Kidney tubule cell (primary cell): ENCODE measurements at places on chromosomes 7 and 10.

- no peak for DNase-seq
Measured at GRCh38 chr7:7768977-7769709, 50.7 kb upstream of the RPA3 start.

GRCh38 chr10:77686096-77686495, 48.5 kb upstream of the KCNMA1 start:
- no peak for DNase-seq

DNA sequence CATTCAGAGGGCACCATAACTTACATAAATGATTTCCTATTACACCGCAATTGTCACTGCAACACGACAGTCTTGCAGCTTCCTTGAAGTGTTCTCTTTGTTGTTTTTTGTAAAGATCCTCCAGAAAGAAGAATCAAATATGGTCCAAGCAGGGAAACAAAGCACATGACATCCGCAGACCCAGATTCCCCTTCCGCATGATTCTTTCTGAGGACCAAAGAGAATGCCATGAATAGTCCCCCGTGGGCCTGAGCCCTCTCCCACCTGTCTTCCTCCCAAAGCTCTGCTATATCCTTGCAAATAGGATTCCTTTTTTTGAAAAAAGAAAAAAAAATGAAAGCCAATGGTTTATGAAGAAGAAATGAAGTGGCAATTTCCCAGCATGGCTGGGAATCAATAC, 10.8 kb downstream of the PLXNA4 start:
- no peak for DNase-seq

- DNase-seq = peak; percentile 55
Measured at GRCh38 chr7:142854372-142855113, at the start of gene EPHB6. TSS of gene EPHB6 (plus strand) at chr7:142855076. CDS start at chr7:142863228, 8,152 bp downstream.

GRCh38 chr10:101263150-101263752, 34.0 kb upstream of the LBX1 start:
- DNase-seq = no peak

DNA sequence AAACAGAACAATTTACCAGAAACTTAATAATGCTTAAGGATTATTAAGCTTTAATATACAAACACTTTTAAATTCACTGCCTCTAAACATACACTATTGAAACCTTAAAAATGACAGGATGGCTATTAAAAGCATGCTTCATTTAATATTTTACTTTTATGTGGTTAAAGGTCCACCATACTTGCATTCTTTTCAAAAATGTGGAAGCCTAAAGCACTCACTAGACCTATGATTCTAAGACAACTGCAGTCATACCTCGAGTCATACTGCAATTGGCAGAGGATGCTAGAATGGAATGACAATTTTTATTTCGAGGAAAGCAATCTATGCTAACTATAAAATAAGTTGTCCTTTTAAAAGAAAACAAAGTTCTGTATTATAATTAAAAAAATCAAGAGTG, 85.3 kb downstream of the PIP4K2A start:
- DNase-seq = peak; percentile 59

- no peak for DNase-seq
Measured at GRCh38 chr10:18369859-18370473, 229.7 kb downstream of the CACNB2 start.

DNA sequence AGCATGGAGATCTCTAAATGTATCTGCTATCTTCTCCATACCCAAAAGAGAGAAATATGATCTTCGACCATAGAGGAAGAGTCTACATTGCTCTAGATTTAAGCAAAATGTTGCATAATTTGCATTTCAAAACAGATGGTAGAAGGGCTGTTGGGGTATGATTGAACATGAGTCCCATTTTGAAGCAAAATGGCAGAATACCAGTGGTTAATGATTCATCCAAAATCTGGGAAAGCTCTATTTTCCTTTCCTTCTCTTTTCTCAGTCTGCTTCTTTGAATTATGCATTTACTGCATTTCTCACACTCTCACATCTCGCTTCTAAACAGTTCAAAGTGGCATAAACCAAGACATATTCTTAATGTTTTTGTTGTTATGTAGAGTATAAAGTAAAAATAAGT, 178.5 kb downstream of the MACC1 start:
- no peak for DNase-seq

DNA sequence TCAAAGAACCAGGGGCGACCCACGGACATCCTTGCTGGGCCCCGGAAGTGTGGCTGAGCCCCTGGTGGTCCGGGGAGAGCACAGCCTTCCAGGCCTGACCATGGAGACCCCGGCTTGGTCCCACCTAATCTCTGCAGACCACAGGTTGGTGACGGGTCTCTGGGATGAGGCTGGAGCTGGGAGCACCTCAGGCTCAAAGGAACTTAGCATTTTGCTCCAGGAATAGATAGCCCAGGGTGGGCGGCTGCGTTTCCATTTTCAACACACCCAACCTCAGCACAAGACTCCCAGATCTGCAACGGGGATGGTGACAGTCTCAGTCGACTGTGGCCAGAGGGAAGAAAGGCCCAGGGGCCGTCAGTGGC, 58.5 kb downstream of the FOXL3 start:
- no peak for DNase-seq

- no peak for DNase-seq
Measured at GRCh38 chr10:33893506-33893905, 559.0 kb upstream of the NRP1 start.

GRCh38 chr10:67790534-67791408, 47.2 kb downstream of the DNAJC12 start:
- DNase-seq = peak; percentile 35

- DNase-seq = no peak
Measured at GRCh38 chr7:132446260-132446659, 130.0 kb downstream of the PLXNA4 start.

GRCh38 chr10:45155784-45156183, 155.1 kb downstream of the ZNF22 start:
- DNase-seq = no peak

- no peak for DNase-seq
Measured at GRCh38 chr7:148570510-148570909, 20.1 kb upstream of the C7orf33 start.

- DNase-seq = no peak
Measured at GRCh38 chr7:31056775-31057346, 4.8 kb downstream of the ADCYAP1R1 start.

DNA sequence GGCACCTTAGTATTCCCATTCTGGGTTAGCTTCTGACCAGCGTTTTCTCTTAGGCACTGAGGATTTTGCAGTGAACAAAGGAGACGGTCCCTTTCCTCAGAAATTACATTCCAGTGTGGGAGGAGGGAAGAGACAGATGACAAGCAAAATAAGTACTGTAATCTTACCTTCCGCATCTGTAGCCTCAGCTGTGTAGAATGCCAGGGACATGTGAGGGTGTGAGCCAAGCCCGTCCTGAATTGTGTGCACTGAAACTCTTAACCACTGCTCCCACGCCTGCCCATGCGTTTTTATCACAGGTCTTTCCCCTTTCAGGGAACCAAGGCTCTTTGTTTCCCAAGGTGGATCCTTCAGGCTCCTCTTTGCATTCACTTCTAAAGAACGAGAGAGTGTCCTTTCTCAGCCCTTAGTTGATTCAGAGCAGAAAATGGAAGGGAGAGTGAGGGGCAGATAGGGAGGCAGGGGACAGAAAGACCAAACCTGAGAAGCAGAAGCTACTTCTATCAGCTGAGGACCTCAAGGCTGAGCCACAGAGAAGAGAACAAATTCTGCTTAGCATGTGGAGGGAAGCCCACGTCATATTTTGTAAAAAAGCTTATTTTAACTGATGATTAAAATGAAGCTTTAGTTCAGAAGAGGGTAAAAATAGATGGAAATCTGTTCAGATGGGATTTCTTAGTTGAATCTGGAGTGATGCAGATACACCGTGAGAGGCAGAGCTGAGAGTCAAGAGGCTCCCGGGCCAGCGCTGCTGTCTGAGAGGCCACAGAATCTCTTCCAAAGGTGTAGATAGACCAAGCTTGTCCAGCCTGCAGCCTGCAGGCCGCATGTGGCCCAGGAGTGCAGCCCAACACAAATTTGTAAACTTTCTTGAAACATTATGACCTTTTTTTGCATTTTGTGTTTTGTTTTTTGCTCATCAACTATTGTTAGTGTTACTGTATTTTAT, 122.5 kb downstream of the CCNY start:
- DNase-seq = no peak

DNA sequence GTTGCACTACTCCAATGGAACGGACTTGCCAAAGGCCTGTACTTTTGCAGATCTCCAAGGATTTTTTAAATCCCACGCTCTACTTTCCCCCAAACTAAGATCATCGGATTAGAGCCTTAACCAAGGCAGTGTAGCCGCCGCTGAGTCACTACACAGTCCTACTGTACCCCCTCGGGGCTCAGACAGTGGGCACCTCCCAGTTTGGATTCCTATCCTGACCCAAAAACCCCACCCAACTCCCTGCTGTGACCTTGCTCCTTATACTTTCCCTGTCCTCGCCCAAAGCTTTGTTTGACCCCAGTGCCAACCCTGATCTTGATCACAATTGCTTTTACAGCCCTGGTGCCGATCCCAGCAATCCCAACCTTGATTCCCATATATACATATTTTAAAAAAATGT, 17.5 kb upstream of the PLAU start:
- DNase-seq = no peak

DNA sequence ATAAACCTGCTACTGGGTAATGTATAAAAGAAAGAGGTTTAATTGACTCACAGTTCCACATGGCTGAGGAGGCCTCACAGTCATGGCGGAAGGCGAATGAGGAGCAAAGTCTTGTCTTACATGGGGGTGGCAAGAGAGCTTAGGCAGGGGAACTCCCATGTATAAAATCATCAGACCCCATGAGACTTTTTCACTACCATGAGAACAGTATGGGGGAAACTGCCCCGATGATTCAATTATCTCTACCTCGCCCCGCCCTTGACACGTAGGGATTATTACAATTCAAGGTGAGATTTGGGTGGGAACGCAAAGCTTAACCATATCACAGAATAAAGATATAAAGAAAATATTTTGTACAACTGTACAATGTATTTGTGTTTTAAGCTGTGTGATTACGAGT, 39.4 kb upstream of the PLCE1 start:
- peak; percentile 14 for DNase-seq

DNA sequence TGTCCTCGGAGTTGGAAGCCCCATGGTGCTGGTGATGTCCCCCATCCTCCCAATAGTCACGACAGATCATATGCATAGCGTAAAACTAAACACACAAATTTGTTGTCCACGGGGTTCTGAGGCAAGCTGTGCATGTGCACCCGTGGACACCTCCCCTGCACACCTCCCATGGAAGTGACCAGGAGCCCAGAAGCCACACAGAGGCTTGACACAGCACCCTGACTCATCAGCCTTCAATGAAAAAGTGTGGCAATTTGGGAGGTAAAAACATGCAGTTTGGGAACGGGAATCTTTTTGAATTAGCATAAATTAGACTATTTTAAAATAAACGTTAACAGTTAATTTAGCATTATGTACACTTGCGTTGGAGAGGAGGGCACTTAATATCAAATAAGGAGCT, 89.2 kb upstream of the NPS start:
- DNase-seq = no peak

DNA sequence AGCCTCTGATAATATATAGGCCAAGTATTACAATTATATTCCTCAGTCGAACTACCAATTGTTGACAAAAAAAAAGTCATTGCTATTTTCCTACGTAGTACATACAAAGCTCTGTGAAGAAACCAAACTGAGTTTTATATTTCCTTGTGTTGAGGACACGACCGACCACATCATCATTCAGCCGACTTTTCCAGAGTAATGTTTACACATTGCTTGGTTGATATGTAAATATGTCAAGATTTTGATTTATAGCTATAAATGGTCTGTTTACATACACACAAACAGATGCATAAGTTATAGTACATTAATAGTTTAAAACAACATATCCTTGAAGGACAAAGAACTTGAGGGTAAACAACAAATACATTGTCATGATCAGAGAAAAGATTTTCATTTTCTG, 121.5 kb downstream of the CRPPA start:
- no peak for DNase-seq

DNA sequence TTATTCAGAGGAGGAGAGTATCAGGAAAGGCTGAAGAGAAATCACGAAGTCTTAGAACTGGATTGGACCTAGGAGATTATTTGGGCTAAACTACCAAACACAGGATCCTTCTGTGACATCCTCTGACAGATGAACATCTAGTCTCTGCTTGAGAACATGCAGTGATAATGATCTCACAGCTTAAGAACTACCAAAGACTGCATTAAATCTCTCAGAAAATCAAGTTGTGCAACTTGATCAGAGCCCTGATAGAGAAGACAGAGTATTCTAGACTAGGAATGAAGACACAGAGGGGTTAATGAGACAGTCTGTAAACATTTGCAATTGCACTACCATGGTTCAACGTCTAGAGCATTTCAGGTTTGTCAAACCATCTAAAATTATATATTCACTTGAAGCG, 37.1 kb upstream of the AGBL3 start:
- no peak for DNase-seq

DNA sequence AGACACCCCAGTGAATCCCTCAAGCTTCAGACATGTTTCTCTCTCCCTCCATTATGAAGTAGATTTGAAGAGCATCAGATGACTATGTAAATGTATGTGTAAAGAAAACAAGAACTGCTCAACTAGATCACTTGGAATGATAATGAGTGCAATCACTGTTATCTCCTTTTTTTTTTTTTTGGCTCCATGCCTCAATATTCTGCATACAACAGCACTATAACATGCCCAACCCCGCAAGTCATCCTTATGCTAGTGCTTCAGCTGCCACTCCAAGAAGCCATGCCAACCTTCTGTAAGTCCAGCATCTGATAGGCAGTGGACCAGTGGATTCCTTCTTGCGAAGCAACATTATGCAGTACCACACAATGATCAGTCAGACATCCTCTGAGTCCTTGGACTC, 133.7 kb downstream of the TFPI2 start:
- DNase-seq = no peak

GRCh38 chr7:19113855-19114550, 3.4 kb downstream of the TWIST1 start:
- DNase-seq = no peak

DNA sequence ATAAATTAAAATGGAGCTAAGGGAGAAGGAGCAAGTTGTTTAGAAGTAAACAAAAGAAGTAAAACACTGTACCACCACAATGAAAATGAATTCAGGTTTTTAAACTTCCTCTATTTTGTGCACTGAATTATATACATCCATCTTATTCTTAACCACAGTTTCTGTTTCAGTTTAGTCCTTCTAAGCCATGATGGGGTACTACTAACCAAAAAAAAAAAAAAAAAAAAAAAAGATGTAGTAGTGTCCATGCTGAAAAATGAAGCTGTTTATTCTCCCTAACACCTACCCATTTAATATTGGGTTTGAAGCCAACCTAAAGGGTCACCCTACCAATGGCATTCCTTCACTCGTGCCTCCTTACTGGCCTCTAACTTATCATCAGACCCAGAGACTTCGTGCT, 3.4 kb upstream of the BMPR1A start:
- DNase-seq = no peak

- no peak for DNase-seq
Measured at GRCh38 chr7:155358948-155359712, 61.5 kb downstream of the INSIG1 start.

GRCh38 chr7:45710271-45711160, 136.3 kb downstream of the ADCY1 start:
- DNase-seq = no peak
